ENCODE measurements at places on chromosomes 3 and 15.

DNA sequence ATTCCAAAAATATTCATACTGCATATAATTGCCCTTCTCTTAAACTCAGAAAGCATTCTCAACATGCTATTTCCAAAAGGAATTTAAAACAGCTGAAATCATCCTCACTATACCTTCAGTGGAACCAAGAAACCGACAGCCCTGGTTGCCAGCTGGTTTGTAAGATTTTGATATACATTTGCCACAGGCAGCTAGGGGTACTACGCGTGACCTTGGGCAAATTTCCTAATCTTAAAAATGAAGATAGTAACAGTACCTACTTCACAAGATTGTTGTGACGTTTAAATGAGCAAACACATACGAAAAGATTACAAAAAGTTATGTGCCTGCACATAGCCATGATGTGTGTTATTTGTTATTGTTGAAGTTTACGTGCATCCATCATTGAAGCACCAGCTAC is 7.3 kb downstream of the C3orf70 start:
- no peak for DNase-seq

DNA sequence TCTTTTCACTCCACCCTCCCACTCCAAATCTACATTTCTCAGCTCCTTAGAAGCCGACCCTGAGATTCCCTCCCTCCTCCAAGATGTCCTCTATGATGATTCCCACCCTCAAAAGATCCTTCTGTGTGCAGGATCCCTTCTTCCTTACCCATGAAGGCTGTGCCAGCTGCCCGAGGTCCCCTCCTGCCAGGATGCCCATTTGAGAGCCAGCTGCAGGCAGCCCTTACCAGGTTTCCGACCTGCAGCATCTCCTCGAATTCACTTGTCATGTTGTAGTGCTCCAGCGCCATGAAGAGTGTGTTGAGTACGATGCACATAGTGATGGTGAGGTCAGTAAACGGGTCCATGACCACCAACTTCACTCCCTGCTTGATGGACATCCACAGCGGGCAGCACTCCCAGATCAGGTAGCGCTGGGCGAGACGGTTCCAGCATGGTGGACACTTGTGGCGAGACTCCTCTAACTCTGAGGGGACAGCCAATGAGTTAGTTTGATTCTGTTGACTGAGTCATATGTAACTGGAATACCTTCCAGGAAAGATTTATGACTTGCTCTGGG is 51.9 kb downstream of the SCN5A start:
- DNase-seq = no peak

DNA sequence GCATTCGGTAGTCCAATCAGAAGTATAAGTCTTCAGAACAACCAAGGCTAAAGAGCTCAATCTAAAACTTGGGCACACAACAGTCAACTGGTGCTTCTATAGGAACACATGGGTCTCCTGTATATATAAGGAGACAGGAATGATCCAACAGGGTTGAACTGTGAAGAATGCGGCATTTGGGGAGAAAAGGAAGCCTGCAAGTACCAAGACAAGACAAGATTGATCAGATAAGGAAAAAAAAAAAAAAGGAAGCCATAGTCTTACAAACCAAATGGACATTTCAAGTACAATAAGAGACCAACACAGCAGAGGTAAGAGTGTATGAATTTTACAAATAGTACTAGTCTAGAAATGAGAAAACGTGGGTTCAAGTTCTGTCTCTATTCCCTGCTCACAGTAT is 6.5 kb downstream of the CPEB1 start:
- no peak for DNase-seq

GRCh38 chr3:83769791-83770663 is 1188.8 kb upstream of the CADM2 start:
- DNase-seq = no peak
